ENCODE measurements at places on chromosomes 3 and 15. TPM values are rescaled to one million over a fixed set of nuclear protein-coding genes. Genes with fewer than 3 reads are reported as not detected.

The SAXO2 gene
- not detected for total RNA-seq

The DUOX1 gene
- total RNA-seq = 91.2 TPM

The CHST13 gene
- 0.32 TPM for total RNA-seq

The IRAK2 gene
- total RNA-seq = 7.0 TPM

The PLCD1 gene
- total RNA-seq = 45.1 TPM

The RCCD1 gene
- total RNA-seq = 12.2 TPM

The CHRFAM7A gene
- total RNA-seq = 0.58 TPM

The SEMA7A gene
- total RNA-seq = 30.5 TPM

The GOLGA6D gene
- total RNA-seq = 1.3 TPM

All from lower leg skin (tissue), 4 donors.